ENCODE measurements at places on chromosomes 5 and 9. TPM values are rescaled to one million over a fixed set of nuclear protein-coding genes. Genes with fewer than 3 reads are reported as not detected.

DNA sequence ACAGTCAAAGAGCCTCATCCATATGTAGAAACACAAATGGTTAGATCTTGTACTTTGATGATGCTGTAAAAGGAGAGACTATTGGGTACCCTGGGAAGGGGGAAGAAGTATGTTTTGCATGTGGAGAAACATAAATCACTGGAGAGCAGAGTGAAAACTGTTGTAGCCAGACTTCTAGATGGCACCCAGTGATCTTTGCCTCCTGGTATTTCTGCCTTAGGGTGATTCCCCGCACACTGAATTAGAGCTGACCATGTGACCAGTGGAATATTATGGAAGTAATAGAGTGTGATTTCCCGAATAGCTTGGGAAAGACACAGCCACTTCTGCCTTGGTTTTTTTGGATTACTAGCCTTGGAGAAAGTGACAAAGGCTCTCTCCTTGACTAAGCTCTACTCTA lies 174.3 kb downstream of the LPAR1 start:
- no peak overlapping the region for H3K4me3 ChIP-seq
- H3K36me3 ChIP-seq, result peaks cover 1% of the 10 kb centered on the region
- no peak for DNase-seq
- H3K27me3 ChIP-seq, result no peaks in the 10 kb centered on the region
- H3K27ac ChIP-seq, result no peak overlapping the region

The BASP1 gene
- 0.75 TPM for total RNA-seq

DNA sequence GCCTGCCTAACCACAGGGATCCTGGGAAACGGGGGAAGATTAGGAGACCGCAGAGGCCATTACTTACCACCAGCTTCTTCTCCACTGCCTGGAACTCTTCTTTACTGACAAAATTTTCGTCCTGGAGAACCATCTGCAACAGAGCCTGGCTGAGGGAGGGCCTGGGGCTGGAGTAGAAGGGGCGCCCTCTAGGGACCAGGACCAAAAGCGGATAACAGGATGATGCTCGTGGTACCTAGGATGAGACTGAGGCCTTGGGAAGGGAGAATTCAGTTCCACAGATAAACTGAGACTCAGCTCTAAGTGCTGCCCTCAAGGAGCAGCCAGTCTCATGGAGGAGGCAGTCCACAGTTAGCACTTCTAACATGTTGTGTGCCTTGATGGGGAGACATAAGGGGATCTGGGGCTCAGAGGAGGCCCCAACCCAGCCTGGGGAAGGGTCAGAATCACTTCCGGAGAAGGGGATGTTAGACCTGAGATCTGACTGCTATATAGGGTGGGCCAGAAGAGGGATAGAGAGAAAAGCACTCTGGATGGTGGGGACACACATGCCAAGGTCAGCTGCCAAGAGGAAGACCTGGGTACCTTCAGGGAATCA lies 1.2 kb downstream of the SPATA24 start:
- H3K27ac ChIP-seq, result peak overlapping the region; percentile 99
- peak overlapping the region; percentile 92 for H3K4me3 ChIP-seq
- peak; percentile 53 for DNase-seq
- no peaks in the 10 kb centered on the region for H3K27me3 ChIP-seq

- H3K4me3 ChIP-seq, result no peak overlapping the region
- no peaks in the 10 kb centered on the region for H3K36me3 ChIP-seq
Observed at GRCh38 chr9:130756037-130756436, 62.5 kb downstream of the EXOSC2 start.

The PCDHA9 gene
- not detected for total RNA-seq

DNA sequence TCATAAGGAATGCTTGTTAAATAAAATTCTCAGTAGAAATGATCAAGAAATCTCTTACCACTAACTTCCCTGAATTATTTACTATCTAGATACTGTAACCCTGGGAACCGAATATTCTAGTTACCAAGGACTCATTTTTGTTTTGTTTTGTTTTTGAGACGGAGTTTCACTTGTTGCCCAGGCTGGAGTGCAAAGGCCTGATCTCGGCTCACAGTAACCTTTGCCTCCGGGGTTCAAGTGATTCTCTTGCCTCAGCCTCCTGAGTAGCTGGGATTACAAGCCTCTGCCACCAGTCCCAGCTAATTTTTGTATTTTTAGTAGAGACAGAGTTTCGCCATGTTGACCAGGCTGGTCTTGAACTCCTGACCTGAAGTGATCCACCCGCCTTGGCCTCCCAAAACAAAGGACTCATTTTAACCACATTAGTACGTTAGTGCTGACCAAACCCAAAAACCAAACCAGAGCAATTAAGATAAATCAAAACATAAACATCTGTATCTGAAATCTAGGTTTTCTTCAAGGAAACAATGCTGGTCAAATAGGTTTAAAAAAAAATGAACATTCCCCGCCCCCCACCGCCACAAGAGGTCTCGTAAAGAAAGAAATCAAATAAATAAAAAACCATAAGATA lies 3.7 kb downstream of the TXN start:
- peak overlapping the region; percentile 47 for H3K27ac ChIP-seq
- peaks cover 56% of the 10 kb centered on the region for H3K4me1 ChIP-seq
- no peaks in the 10 kb centered on the region for H3K27me3 ChIP-seq

GRCh38 chr9:108972186-108972585 lies 38.0 kb downstream of the ABITRAM start:
- peaks cover 16% of the 10 kb centered on the region for H3K36me3 ChIP-seq
- no peaks in the 10 kb centered on the region for H3K4me1 ChIP-seq
- no peak overlapping the region for H3K4me3 ChIP-seq
- no peaks in the 10 kb centered on the region for H3K27me3 ChIP-seq
- no peak overlapping the region for H3K27ac ChIP-seq

DNA sequence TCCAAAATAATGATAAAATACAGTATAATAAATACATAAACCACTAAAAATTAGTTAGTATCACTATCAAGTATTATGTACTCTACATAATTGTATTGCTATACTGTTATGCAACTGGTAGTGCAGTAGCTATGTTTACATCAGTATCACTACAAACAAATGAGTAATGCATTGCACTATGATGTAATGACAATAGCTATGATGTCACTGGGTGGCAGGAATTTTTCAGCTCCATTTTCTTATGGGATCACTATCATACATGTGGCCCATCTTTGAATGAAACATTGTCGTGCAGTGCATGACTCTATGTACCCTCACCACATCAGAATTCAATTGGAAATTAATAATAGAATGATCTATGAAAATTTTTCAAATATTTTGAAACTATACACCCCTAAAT lies 201.3 kb downstream of the MPDZ start:
- no peak overlapping the region for H3K4me3 ChIP-seq
- H3K4me1 ChIP-seq, result no peaks in the 10 kb centered on the region
- H3K27me3 ChIP-seq, result no peaks in the 10 kb centered on the region
- H3K27ac ChIP-seq, result no peak overlapping the region

DNA sequence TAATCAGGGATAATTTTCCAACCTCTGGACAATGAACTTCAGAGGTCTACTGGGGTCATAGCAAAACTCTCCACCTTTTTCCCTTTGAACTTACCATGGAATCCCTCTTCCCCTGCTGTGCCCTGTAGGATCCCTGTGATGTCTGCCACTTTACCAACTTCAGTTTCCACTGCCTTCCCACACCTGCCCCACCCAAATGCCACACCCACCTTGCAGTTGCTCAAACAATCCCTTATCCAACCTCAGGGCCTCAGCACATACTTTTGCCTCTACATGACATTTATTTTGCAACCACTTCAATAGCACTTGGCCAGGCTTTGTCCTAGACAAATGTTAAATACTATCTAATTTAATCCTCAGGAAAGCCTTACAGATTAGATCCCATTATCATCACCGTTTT lies 463.7 kb upstream of the WWC1 start:
- no peaks in the 10 kb centered on the region for H3K27me3 ChIP-seq
- no peak overlapping the region for H3K27ac ChIP-seq
- H3K4me1 ChIP-seq, result no peaks in the 10 kb centered on the region
- DNase-seq, result no peak

- no peaks in the 10 kb centered on the region for H3K4me1 ChIP-seq
- no peak for DNase-seq
- no peak overlapping the region for H3K4me3 ChIP-seq
- H3K36me3 ChIP-seq, result no peaks in the 10 kb centered on the region
Observed at GRCh38 chr5:152331718-152332117, 73.4 kb downstream of the NMUR2 start.

DNA sequence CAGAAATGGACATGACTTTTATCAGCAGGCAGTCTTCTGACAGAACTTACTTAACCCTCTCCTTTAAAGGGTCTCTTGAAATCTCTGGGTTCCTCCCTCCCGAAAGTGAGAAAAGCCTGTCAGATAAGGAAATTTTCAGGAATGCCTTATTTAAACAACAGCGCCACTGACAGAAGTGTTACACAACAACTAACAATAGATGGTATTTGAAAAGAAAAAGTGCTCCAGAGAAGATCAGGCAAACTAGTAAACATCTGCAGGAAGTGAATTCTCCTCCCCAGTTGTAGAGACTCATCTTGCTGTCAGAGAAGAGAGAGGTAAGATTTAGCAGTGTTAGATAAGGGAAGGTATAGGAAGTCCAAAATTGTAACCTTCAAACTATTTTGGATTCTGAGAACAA lies 107.2 kb upstream of the NFIL3 start:
- H3K27ac ChIP-seq, result no peak overlapping the region
- H3K27me3 ChIP-seq, result peaks cover 39% of the 10 kb centered on the region
- H3K4me1 ChIP-seq, result no peaks in the 10 kb centered on the region

- H3K27ac ChIP-seq, result peak overlapping the region; percentile 18
- H3K4me1 ChIP-seq, result peaks cover 14% of the 10 kb centered on the region
Observed at GRCh38 chr5:156402387-156402921, 75.5 kb downstream of the SGCD start.

GRCh38 chr5:122942164-122942914 lies 94.2 kb downstream of the PPIC start:
- peaks cover 2% of the 10 kb centered on the region for H3K4me1 ChIP-seq
- peaks cover 2% of the 10 kb centered on the region for H3K36me3 ChIP-seq
- no peak overlapping the region for H3K4me3 ChIP-seq
- no peak for DNase-seq
- no peaks in the 10 kb centered on the region for H3K27me3 ChIP-seq

The LRRC70 gene
- total RNA-seq, result 0.42 TPM

The ANXA2R gene
- total RNA-seq, result 32.0 TPM
